ENCODE measurements at places on chromosomes 3 and 15. TPM values are rescaled to one million over a fixed set of nuclear protein-coding genes. Genes with fewer than 3 reads are reported as not detected.

- DNase-seq, result no peak
Observed at GRCh38 chr15:37055481-37055880, 44.9 kb downstream of the MEIS2 start.

DNA sequence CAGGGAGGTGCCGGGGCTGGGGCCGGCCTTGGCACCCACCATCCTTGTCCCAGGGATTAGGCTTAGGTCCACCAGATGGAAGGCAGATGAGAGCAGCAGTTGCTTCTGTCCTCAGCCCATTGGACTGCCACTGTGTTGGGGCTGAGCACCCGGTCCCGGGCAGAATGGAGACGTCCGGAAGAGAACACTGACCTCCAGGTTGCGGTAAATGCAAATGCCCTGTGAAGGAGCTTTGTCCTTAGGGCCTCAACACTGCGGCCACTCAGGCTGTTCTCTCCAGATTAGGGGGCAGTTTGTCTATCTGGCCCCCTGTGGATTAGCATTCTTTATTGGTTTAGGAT is at the start of gene SERINC4:
TSS of gene SERINC4 (minus strand) at position 276 of the 341 bp plus-strand sequence. CDS start at position 42, 234 bp downstream.
- no peak for DNase-seq

GRCh38 chr15:39273717-39274411 is 307.0 kb upstream of the THBS1 start:
- no peak for DNase-seq

DNA sequence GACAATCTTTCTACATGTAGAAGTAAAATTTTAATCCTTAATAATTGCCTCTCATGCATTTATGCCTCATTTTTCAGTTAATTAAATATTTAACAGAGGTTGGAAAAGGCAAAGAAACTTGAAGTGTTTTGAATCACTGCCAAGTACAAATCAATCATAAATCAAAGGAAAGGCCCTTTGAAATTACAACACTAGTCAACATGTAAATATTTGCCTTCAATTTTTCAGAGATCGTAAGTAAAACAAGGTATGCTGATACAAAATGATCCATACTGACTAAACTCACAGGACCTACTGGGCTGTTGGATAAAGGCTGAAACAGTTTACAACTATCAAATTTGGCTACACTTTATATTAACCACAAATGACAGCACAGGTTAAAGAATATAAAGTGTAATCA is 33.9 kb downstream of the ZBBX start:
- DNase-seq, result no peak

DNA sequence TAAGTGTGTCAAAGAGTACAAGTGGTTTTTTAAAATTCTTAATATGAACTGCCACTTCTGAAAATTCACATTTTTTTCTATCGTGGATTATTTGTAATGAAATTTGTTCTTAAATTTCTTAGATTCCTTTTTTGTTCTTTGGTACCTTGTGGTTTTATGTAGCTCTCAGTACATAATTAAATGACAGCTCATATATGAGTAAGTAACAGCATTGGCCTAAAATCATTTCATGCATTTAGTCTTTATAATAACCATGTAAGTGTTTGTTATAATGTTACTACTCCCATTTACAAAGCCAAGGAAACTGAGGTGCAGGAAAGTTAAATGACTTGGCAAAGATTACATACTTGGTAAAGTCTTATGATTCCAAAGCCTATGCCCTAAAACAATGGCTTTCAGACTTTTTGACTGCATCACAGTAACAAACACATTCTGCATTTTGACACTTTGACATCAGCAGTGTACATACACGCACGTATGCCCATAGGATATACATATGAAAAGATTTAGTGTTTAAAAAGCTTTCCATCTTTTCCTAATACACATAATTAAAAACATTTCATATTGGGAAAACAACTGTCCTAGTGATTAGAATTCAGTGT is 14.9 kb downstream of the SPRED1 start:
- no peak for DNase-seq

GRCh38 chr3:152671446-152672319 is 163.2 kb upstream of the P2RY1 start:
- no peak for DNase-seq

DNA sequence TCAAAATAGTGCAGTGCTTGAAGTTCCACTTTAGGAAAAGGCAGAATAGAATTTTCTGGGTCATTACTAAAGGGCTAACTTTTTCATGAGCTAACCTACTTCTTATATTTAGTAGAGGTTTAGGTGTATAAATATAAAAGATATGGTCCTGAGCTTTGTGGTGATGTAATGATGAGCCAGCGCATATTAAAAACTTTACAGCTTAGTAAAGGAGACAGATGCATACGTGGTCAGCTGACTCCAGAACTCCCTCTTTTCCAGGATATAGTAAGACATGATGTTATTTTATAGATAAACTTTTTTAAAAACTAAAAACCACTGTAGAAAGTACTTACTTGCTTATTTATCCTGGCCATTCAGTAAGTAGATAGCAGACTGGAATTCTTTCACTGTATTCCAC is 895.0 kb downstream of the CADM2 start:
- no peak for DNase-seq

MOBP gene
- 365 TPM for total RNA-seq

ZNF445 gene
- total RNA-seq, result 37.2 TPM

TRAIP gene
- total RNA-seq, result 3.7 TPM
